NCI-H2227 treated with DMSO at 0.1 percent for 48 hours (cell line): ENCODE measurements at places on chromosomes 3 and 15.
A peak's percentile ranks its signal among the peaks of the same experiment; 100 is the strongest.

DNA sequence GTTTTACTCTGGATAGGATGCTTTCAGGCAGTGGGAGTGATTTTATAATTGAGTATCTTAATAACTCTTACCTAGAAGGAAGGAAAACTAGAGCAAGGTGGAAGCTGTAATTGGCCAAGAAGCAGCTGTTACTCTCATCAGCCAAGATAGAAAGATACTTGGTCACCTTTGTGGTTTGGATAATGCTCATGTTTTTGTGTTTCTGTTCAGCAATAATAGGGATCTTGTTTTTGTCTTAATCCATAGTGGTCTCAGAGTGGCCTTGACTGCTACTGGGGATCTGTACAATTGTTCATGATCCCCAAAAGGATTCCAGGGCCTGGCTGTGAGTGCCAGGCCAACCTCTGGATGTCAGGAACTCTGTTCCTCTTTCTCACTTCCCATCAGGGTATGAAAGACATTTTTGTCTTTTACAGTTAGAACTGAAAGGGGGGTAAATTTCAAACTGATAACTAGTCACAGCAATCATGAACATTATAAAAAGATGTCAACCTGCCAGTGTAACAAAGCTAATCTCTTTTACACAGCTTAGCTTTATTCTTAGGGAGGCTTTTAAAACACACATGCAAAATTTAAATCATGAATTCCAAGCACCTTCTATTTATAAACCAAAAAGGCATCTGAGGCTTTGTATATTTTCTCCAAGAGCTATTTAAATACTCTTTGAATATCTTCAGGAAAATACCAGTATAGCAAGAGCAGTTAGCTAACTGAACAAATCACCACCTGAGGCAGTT, 6.0 kb downstream of the UBL7 start:
- DNase-seq = no peak

GRCh38 chr3:186594591-186595113, 18.2 kb upstream of the AHSG start:
- DNase-seq = no peak

DNA sequence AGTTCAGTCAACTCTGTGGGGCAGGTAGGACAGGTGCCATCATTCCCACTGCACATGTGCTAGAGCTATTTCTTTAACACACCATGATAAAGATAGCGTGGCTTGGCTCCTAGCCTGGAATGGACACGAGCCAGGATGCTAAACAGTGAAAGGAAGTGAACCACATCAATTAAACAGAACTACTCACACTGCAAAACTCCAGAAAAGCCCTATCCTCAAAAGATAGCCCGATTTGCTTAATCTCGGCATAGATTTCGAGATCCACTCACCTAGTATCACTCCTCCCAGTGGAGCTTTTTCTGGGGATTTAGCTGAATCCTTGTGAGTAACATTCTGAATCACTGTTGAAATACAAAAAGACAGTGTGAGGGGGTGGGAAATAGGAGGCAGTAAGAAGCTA, 118.0 kb downstream of the ABI3BP start:
- DNase-seq = no peak

DNA sequence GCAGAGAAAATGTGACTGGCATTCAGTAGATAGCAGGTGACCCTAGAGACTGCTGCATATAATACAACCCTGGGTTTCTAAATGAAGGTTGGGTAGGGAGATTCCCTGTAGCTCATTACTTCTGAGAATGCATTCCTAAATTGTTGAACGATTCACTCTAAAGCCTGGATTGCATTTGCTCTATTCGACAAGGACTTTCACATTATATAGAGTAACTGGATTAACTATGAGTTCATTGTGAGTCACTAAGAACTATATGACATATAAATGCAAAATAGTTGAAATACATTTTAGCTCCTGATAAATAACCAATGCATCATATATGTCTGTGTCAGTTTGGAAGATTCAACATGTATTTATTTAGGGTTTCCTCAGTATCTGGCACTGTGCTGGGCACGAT, 294.7 kb upstream of the CCDC54 start:
- no peak for DNase-seq

DNA sequence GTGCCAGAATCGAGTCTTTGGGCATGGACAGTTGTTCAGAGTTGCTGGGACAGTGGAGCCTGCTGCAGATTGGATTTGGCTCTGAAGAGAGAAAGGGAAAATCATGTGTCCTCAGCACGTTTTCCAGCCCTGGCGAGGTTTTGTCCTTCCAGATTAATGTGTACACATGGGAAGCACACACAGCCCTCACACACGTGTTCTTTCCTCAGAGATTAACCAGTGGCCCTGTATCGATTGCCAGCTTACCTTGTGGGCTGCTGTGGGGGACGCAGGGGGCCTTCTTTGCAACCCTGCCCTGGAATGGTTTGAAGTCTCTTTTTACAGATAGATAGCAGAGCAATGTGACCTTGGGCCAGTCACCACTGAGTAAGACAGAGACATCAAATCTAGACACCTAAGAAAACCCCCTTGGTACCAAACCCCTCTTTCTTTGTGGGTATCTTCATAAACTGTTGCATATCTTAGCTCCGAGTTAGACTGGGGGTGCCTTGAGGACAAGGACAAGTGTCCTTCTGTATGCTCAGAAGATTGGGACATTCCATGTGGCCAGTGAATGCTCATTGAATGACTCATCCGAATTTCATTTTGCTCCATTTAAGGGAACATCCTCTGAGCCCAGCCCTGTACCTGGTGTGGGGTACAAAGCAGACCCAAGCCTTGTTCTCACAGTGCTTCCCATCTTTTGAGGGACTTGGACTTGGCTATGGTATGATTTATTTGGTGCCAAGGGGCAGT, 48.0 kb downstream of the SMAD6 start:
- no peak for DNase-seq

DNA sequence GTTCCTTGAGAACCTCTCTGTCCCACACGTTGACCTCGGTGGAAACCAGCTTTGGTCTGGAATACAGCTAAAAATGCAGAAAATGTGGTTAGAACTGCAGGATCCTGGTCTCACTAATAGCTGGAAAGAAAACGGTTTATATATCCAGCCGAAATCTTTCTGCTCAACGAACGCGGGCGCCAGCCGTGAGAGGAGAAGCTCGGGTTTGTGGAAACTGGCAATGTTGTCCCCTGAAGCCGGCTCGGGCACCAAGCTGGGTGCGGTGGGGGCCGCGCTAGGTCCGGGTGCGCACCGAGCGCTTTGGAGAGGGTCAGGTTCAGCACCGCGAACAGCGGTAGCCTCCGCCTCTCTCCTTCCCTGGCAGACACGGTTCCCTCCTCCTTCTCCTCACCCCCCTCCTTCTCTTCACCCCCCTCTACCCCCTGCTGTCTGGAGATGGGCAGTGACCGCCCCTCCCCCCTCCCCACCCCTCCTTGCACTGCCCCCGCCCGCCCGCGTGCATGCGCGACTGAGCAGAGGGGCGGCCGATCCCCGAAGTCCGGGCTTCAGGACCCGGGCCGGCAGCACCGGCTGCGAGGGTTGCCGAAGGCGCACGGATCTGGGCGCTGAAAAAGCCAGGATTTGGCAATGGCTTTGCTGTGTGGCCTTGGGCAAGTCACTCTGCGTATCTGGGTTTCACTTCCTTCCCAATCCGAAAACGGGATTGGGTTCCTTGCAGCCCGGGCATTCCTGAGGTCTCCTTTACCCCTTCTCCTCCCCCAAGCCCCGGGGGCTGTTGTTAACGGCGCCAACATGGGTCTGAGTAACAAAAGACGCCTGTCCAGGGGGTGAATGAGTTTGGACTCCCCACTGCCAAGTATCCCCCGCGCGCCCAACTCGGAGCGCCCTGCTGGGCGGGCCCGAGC, at the start of gene SKOR1:
Gene SKOR1 (plus strand): TSS at position 534 of the 905 bp plus-strand sequence. CDS start 94 bp downstream, at position 628.
- DNase-seq = no peak

DNA sequence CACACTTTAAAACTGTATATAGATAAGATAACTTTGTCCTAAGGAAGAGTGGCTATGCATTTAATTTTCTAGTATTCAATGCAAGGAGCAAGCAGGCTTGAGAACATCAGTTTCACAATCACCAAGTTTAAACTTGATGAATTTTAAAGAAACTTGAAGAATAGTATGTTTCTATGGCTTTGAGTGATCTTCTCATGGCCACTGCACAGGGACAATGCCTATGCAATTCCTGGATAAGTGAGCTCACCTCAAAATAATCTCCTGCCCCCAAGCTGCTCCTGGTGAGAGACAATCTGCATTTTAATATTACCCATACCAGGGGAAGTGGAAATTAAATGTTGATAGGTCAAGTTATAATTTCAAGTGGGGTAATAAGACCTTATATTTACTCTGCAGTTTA, 376.6 kb upstream of the CBLB start:
- DNase-seq = no peak

- DNase-seq = no peak
Measured at GRCh38 chr15:31447931-31448634, 121.4 kb downstream of the KLF13 start.

DNA sequence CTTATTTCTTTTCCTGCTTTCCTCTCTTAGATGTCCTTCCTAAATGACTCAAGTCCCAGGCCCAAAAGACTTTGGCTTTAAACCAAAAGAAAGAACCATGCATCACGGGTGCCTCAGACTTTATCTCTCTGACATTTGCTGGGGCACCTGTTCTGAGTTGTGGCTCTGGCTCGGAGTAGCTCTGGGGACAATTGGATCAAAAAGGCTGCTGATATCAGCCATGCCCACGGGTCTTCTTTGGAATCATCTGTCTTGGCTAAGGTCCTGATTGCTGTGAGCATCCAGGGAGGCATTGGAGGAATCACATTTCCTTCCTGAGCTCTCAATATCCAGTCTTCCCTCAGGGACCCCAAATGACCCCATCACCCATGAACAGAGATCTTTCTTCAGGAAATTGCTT, 59.9 kb downstream of the CLSTN2 start:
- DNase-seq = no peak

GRCh38 chr15:83144771-83145170, 37.3 kb downstream of the TM6SF1 start:
- no peak for DNase-seq

- no peak for DNase-seq
Measured at GRCh38 chr3:196320137-196320536, 2.1 kb upstream of the DYNLT2B start.

DNA sequence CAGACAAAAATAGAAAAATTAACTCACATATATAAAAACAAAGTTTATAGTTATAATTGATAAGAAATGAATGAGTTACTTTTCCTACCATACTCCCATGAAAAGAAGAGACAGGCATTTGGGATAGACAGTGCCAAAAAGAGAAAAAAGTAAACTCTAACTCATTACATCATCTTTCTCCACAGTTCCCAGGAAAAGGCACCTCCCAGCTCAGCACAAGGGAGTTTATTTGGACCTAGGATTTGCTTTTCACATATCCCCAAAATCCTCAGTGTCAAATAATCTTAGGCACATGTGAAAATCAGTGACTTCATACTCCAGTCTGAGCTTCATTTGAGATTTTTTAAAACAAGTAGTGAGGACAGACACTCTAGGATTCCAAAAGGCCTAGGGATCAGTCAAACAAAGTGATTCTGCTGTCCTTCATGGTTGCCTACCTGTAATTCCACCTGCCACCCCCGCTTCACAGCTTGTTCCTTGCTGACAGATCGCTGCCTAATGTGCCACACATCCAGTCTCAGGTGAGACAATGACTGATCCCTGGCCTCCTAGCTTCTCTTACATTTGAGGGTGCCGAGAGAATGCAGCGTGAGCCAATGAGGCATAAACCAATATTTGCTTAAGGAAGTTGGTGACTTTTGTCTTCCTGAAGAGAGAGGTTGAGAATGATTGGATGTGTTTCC, 573.7 kb downstream of the TBL1XR1 start:
- no peak for DNase-seq

GRCh38 chr3:126397610-126398422, 3.1 kb downstream of the CFAP100 start:
- no peak for DNase-seq

DNA sequence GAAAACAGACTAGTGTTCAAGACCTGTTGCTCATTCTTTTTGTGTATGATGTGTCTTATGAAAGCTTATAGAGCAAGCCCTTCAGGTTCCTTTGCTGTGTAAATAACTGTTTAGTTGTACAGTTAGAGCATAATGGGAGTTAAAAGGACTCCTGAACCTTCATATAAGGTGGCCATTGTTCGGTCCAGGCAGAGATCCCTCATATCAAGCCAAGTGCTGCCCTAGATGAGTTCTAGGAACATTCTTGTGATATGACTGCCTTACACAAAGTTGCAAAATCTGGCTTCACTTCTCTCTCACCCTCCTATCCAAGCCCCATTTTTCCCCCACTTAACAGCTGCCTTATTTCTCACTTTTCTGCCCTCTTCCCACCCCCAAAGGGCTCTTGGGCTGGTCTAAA, 26.9 kb downstream of the GYG1 start:
- DNase-seq = no peak

- peak; percentile 83 for DNase-seq
Measured at GRCh38 chr3:132029182-132029902, 5.5 kb downstream of the CPNE4 start.
